ENCODE measurements at places on chromosomes 1 and 21. TPM values are rescaled to one million over a fixed set of nuclear protein-coding genes. Genes with fewer than 3 reads are reported as not detected.

GRCh38 chr1:109341944-109342930 is 35.4 kb upstream of the MYBPHL start:
- no peak for DNase-seq

GRCh38 chr1:223126741-223127140 is 16.3 kb downstream of the TLR5 start:
- DNase-seq: no peak

DNA sequence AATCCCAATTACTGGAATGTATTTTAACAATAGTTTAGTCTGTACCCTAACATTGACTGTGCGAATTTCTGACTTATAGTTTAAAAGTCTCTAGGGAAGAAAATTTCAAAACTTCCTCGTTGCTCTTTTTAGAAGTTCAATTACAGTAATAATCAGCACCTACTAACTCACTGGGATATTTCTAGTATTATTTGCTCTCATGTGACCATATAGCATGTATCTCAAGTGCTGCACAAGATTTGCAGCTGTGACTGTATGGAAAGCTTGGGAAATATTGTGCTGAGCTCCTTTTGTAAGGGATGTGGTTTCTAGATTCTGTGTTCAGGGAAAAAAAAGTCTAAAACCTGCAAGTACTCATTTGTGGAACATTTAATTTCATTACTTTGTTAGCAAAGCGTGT is 153.1 kb downstream of the ST6GALNAC3 start:
- DNase-seq: no peak

DNA sequence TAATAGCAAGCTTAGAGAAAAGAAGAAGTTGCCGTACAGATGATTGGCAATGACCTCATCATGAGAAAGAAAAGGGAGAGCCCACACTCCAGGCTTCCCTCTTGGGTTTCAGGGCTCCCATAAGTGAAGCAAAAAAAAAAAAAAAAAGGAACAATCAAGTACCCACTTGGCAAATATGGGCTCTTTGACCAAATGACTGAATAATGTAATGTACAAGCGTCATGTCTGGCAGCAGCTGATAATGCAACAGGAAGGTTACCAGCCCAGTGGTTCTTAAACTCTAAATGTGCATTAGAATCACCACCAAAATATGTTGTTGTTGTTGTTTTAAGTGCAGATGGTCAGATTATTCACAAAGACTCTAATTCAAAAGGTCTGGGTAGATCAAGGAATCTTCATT is 13.5 kb downstream of the TNFSF4 start:
- no peak for DNase-seq

GRCh38 chr1:109504974-109505373 is 4.6 kb downstream of the AMIGO1 start:
- no peak for DNase-seq

GRCh38 chr1:94418664-94419655 is 771 bp downstream of the ABCD3 start:
- DNase-seq: peak; percentile 30

DNA sequence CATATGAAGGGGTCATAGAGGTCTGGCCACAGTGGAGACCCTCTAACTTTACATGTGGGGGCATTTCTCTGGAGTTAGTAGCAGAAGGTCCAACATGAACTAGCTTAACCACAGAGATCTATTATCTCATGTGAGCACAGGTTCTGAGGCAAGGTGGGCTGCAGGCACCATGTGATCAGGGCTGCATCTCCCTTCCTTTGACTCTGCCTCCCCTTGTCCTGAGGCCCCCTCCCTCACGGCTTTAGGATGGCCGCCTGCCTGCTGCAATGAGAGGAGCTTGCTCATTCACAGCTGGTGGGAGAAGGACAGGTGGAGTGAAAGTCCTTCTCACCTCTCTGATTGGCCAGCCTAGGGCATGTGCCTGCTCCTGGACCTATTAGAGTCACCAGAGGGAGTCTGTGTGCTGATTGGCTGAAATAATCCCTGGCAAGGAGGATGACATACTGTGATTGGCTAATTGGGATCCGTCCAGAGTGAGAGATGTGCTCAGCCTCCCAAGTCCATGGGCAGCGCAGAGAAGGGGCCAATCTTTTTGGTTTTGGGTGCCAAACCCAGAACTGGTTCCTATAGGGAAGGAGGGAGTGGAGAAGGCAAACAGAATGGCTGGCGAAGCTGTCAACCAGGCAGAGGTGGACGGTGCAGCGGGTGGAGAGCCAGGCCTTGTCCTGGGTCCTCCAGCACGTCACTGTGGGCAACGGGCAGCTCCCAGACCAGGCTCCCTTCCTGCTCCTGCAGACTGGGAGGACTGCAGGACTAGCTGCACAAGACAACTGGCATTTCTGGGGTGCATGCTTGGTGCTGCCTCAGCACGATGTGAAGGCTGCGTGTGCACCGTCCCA is 39.4 kb upstream of the C1orf174 start:
- DNase-seq: no peak

GRCh38 chr1:157751283-157751682 is 25.6 kb downstream of the FCRL2 start:
- DNase-seq: no peak

GRCh38 chr21:42563261-42563660 is 49.6 kb downstream of the SLC37A1 start:
- no peak for DNase-seq

GRCh38 chr1:70497152-70497551 is 86.1 kb downstream of the CTH start:
- no peak for DNase-seq

DNA sequence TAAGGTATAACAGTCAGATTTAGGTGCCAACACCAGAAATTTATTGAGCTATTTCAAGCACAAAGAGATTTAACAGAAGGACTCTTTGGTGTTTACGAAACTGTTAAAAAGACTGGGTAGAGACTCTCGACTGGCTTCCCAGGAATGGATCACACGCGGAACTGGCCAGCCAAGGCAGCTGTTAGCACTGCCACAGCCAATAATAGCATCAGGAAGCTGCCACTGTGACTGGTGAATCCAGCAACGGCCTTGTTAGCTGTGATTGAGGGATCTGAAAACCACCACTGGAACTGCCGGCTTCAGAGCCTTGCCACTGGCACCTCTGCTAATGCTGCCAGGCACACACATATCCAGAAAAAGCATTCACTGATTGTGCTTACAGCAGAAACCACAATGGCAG is 10.6 kb upstream of the SIM2 start:
- DNase-seq: no peak

DNA sequence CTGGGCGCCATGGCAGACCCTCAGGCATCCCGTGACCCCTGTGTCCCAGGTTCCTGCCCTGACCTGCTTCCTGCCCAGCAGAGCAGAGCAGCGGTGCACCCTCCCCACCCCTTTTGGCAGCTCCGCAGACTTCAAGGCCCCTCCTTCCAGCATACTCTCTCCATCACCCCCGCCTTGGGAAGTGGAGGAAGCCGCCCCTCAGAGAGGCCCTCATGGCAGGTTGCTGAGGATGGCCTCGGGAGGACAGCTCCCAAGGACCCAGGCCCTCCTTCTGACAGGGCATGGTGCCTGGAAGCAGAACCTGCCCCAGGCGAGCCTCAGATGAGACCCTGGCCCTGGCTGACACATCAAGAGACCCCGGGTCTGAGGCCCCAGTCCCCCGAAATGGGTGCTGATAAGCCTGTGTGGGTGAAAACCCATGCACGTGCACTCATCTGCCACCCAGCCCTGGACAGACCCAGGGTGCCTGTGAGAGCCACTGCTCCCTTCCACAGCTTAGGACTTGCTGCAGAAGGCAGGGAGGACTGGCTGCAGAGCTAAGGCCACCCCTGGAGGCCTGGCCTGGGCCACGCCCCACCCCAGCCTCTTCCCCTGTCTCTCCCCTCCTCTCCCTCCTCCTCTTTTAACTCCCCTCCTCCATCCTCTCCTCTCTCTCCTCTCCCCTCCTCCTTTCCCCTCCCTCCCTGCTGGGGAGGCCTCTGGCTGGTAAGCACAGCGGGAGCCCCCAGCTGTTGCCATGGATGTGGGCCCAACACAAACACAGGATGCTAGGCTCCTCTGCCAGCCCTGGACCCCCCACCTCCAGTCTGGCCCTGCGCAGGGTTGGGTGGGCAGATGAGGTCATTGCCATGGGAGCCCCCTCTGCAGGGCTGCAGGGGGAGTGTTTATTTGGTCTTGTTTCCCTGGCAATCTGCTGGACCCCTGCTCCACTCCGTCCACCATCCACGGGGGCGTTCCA is 33.7 kb downstream of the WNT9A start:
- DNase-seq: no peak

DNA sequence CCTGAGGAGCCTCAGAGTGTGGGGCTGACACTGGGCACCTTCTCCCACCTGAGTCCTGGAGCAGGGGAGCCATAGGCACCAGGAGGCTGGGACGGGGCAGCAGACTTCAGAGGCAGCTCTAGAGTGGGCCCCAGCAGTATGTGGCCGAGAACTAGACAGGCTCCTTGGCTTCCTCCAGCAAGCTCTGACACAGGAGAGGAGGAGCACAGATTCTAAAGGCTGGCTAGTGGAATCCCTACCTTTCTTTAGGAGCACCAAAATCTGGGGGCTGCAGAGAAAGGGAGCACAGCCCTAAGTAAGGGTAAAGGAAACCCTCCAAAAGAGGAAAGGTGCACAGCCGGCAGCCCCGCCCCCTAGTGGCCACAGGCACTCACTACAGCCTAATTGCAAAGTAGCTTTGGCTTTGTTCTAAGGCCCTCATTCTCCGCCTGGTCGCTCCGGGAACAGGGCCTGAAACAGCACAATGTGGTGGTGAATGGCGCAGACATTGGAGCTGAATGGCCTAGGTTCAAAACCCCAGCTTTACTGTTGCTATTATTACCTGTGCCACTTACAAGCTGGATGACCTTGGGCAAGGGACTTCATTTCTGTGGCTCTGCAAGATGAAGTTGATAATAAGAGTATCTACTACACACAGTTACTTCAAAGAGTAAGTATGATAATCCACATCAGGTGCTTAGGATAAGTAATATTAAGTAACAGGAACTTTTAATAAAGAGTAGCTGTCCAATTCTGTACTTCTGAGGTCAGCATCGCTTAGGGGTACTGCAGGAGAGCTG is 8.8 kb upstream of the GUCA2A start:
- no peak for DNase-seq

GRCh38 chr21:43727519-43728153 is 8.7 kb downstream of the PDXK start:
- no peak for DNase-seq

DNA sequence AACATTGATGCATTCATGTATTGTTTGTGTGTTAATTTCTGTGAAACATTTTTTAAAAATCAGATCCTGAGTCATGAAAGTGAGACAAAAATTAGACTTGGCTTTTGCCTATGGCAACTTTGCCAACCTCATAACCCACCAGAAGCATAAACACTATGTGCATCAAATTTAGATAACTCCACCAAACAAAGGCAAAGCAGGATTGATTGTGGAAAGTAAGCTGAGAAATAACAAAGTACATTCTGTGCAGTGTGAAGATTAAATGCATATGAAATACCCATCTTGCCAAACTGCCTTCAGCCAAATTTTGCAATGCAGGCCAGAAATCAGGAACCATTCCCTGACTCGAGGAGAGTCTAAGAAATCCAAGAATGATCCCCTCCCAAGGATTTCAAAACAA is 493.4 kb downstream of the AJAP1 start:
- DNase-seq: no peak

DNA sequence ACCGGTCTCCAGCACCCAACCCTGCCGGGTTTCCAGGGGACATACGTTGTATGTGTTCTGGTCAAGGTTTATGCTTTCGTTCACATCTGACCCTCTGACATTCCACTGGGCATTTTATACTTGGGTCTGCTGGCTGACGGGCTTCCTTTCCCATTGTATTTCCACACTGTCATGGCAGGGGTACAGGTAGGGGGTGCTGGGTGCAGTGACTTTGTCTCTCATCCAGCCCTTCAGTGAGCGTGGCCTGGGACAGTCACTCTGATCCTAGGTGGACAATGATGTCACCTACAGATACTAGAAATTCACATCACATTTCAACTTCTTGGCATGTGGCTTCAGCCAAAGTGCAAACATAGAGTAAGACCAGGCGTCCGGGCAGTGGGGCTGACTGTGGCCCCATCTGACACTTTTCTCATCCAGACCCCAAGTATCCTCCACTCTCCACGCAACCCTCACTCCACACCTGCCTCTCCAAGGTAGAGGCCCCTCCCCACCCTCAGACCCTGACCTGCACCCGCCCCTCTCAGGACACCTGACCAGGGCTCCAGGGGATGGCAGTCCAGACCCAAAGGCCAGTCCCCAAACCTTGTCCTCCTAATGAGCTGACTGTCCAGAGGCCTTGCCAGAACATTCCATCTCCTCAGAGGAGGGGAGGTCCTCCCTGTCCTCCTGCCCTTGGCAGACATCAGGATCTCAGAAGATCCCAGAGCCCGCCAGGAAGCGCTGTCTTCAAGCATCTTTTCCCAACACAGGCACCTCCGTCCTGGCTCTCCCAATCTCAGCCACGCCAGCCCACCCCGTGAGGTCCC is 743 bp upstream of the KRTAP10-10 start:
- DNase-seq: no peak

GRCh38 chr1:22597996-22598395 is 34.7 kb downstream of the EPHA8 start:
- DNase-seq: no peak

DNA sequence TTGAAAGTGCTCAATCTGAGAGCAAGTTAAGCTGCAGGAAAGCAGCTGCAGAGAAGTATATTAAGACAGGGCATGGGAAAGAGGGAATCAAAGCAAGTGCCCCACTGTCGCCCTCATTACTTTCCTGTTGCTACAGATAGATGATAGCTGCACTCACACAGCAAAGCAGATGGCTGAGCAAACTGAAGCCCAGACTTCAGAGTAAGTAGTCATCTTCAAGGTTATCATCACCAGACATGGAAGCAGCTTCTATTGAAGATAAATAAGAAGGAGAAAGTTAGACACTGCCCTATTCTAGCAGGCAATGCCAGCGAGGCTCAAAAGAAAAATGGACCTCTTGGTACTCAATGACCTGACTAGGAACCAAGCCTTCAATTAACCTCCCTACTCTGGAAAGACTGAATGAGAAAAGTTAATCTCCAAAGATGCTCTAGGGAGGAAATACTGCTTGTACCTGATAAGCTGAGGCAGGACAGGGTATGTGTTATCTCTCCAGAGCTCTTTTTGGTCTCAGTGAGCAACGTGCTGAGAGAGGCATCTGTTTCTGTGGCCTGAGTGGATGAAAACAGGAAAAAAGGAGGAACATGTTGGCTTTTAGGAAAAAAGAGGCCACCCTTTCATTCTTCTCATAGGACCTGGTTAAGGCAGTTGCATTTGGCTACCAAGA is 11.1 kb upstream of the MRPL9 start:
- no peak for DNase-seq

DNA sequence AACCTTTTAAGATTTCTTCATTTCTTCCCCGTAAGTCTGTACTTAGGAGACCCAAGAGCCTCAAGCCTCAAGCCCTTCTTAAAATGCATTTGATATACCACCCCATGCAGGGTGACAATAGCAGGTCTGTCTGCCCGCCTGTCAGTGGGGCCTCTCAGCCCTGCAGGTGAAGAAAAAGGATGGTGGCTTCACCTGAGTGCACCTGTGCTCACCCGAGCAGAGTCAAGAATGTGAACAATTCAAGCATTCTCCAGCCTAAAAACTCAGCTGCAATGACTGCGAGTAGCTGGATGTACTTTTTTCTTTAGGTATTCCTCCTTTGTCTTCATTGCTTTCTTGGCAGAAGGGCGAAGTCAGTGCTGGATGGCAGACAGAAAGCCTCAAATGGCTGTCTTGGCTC is 203.3 kb downstream of the LMX1A start:
- DNase-seq: no peak

Gene KCNJ15
- polyA plus RNA-seq: 233 TPM

Gene FMO2
- polyA plus RNA-seq: 1.4 TPM

Gene KIF14
- polyA plus RNA-seq: 7.9 TPM

Gene TNFAIP8L2
- polyA plus RNA-seq: 1.5 TPM

Gene EPHB2
- 11.9 TPM for polyA plus RNA-seq

Gene PPIAL4G
- 0.06 TPM for polyA plus RNA-seq

Gene TCHHL1
- polyA plus RNA-seq: not detected

Gene PRDM16
- polyA plus RNA-seq: 7.3 TPM

Gene FCER1A
- polyA plus RNA-seq: 0.26 TPM

Data from renal cortex interstitium (tissue), 15 donors.